ENCODE measurements at places on chromosomes 2 and 18.

GRCh38 chr2:186887107-186888090 is 38.4 kb upstream of the ZSWIM2 start:
- DNase-seq: no peak

- no peak for DNase-seq
Measured at GRCh38 chr2:165558832-165559231, 89.3 kb downstream of the CSRNP3 start.

DNA sequence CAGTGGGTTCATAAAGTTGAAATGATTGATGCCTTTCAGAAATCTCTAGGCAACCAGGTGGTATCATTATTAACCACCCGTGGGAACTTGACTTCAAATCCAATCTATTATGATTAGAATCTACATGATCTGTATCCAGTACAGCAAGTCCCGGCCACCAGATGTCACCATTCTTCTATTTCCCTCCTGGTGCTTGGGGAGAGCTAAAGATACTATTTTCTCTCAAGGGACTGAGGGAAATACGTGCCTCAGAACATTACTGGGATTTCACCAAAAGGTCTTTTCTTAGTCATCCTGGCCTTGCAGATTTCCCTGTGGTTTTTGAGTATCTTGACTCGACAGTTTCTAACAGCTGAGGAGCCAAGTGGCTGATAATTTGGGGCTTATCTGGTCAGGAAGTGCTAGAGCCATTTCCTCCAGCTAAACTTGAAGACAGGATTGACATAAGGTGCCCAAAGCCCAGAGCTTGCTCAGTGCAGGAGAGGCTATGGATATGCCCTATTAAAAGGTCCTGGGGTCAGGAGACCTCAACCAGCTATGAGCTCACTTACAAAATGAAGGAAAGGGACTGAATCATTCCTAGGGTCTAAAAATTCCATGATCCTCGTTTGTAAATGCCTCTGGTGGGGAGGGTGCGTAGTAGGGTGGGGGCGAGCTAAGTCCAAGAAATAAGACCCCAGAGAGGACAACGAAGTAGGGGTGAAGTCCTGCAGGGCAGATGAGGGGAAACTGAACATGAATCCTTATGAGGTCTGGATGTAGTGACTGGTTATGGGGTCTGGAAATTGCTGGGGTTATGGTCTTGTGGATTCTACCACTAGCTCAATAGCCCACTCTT is 135.4 kb upstream of the MGAT5 start:
- peak; percentile 92 for DNase-seq

DNA sequence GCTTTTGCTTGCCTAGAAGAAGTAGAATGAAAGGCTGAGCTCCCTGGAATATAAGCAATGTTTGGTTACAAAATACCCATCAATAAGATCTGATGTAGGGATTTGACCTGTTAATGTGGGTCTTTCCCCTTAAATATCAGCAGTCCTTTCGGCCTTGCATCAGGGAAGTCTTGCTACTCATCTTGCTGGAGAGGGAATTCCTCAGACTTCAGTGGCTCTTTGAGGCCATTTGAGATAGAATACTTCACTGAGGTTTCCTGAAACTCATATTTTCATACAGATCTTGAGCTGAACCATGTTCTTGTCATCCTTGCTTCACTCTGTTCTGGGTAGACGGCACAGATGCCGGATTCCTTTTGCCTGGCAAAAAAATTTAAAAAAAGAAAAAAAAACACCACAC is 3.9 kb downstream of the TWIST2 start:
- DNase-seq: no peak

- DNase-seq: no peak
Measured at GRCh38 chr2:119461811-119462210, 30.2 kb downstream of the TMEM37 start.

- DNase-seq: no peak
Measured at GRCh38 chr2:3557639-3558204, 411 bp downstream of the RNASEH1 start.

- no peak for DNase-seq
Measured at GRCh38 chr2:114108824-114109416, 219.0 kb downstream of the ACTR3 start.

DNA sequence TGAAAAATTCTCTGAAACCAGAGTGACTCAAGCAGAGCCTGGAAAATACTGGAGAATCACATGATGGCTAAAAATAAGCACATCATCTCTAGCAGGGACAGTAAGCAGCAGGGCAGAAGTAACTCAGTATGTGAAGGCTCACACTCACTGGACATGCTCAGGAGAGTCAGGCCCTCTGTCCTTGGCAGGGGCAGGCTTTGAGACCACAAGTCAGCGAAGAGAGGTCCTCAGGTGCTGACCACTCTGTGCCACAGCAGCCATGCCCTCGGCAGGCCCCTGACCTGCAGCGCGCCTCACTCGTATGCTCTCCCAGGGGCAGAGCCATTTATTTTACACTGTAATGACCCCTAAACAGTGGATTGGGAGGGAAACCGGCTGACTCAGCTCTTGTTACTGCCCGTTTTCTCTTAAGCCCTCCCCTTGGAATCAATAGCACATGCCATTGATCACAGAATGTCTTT is 76.8 kb downstream of the MAPRE2 start:
- DNase-seq: no peak

- DNase-seq: no peak
Measured at GRCh38 chr2:63673865-63674533, 85.2 kb downstream of the MDH1 start.

DNA sequence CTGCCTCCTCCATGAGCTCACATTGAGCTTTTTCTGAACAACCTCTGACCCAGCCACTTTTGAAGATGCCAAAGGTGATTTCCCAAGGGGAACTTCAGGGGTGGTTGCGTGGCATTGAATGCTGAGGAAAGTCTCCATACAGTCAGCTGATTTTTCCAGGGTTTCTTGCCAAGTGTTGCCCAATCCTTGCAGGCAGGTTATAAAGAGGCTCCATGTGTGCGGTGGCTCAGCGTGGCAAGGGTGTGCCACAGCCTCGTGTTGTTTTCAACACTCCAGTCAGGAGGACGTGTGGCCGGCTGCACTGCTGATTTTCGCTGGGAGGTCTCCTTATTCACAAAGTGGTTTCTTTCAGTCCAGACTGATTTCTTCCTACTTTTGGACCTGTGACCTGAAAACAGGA is 81.4 kb upstream of the GATA6 start:
- no peak for DNase-seq

DNA sequence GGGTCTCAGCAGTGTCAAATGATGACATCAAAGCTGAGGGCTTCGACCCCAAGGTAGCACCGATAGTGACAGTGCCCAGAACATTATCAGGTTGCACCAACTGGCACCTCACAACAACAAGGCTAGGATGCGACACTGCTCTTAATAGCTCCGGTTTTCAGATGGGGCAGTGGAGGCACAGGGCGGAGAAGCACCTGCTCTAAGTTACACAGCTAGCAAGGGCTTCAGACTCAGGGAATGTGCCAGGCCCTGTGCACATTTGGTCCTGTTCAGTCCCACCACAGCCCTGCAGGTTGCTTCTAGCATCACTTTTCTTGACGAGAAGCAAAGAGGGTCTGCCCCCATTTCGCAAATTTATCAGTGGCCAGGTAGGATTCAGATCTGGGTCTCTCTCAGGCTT is 74.1 kb downstream of the DGKD start:
- DNase-seq: no peak

- no peak for DNase-seq
Measured at GRCh38 chr2:10220902-10221391, 81.8 kb upstream of the HPCAL1 start.

- no peak for DNase-seq
Measured at GRCh38 chr2:34875091-34875745, 1276.1 kb upstream of the FAM98A start.

- DNase-seq: no peak
Measured at GRCh38 chr2:8495189-8495989, 186.5 kb upstream of the ID2 start.

GRCh38 chr18:22344908-22345670 is 72.6 kb downstream of the CTAGE1 start:
- DNase-seq: no peak

- no peak for DNase-seq
Measured at GRCh38 chr18:55920063-55920462, 332.1 kb upstream of the TCF4 start.

- DNase-seq: no peak
Measured at GRCh38 chr2:216159646-216160045, 50.5 kb downstream of the XRCC5 start.

- no peak for DNase-seq
Measured at GRCh38 chr2:137969418-137969765, 5.1 kb downstream of the HNMT start.

DNA sequence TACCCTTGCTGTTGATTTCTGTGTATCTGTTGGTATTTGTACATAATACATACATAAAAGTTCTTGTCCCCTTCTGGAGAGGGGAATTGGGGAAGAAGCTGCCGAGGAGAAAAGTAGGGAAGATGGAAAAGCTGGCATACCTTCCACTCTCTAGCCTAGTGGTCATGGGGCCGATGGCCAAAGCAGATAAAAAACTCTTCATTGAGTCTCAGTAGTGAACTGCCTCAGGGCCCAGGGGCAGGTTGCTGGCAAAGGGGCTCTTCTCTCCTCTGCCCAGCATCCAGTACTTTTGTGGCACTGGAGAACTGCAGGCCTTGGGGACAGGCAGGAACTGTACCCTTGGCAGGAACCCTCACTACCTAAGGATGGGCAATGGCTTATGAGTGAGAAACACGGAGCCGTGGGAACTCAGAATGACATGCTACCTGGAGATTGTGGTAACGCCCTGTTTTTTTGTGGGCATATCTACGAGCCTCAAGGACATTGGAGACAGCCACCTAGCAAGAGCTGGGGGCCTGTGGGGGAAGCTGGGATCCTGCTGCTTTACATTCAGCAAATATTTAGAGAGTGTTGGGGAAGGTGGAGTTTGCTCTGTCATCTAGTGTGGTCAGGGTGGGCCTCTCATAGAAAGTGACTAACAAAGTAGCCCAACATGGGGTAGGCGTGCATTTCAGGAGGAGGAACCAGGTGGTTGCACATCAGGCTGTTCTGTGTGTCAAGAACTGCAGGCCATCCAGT is 22.6 kb upstream of the ITGB6 start:
- no peak for DNase-seq

DNA sequence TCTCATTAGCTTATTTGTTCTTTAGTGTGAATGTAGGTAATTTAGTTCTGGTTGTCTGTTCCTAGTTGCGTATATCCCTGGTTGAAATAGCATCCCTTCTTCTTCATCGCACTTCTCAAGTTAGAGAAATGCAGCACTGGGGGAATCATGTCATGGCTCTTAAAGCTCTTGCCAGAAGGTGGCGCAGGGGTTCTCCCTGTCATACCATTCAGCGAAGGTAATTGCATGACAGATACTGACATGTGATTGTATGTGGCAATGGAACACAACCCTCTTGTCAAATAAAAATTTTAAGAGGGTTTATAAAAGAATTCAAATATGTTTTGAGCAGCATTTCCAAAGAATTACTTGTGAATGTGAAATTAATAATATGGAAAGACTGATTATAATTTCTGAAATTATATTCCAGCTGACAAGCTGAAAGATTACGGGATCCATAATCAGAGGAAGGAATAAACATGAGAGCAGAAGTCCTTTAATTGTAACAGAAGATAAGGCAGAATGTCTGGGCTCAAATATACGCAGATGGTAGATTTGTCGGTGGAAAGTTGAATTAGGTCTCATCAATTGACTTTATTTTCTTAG is 411.7 kb downstream of the DSEL start:
- peak; percentile 51 for DNase-seq

DNA sequence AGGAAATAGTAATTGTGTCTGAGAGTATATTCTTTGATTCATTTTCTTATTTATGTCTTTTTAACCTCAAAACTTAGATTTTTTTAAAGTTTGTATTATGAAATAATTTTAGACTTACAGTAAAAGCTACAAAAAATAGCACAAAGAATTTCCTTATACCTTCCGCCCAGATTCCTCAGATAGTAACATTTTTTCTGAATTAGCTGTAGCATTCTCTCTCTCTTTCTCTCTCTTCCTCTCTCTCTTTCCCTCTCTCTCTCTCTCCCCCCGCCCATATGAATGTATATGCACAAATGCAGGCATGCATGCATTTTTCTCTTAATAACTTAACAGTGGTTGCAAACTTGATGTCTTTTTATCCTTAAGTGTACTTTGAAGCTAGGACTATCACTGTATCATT is 361.1 kb upstream of the NRP2 start:
- no peak for DNase-seq

DNA sequence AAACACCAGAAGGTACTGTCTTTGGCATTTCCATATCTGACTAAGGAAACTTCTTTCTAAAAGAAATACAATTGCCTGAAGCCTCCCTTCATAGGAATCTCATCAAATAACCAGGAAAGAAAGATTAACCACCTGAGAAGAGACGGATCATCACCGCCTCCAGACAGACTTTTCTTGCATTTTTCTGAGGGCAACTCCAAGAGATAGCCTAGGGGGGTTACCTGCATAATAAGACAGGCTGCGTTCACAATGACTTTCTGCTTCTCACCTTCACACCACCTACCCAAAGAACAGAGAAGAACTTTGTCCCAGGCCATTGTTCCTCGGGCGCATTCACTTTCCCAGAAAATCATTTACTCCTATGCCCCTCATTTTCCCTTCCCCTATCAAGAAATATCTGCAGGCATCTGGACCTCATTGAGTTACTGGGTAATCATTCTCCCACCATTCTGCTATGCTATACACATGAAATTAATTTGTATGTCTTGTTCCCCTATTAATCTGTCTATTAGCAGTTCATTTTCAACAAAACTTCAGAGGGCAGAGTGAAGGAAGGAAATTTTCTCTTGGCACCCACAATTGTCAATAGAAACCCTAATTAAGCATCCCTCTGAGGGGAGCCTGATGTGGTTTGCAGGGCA is 8.3 kb upstream of the POMC start:
- DNase-seq: no peak

- DNase-seq: no peak
Measured at GRCh38 chr18:46868169-46868921, 49.0 kb downstream of the PIAS2 start.

DNA sequence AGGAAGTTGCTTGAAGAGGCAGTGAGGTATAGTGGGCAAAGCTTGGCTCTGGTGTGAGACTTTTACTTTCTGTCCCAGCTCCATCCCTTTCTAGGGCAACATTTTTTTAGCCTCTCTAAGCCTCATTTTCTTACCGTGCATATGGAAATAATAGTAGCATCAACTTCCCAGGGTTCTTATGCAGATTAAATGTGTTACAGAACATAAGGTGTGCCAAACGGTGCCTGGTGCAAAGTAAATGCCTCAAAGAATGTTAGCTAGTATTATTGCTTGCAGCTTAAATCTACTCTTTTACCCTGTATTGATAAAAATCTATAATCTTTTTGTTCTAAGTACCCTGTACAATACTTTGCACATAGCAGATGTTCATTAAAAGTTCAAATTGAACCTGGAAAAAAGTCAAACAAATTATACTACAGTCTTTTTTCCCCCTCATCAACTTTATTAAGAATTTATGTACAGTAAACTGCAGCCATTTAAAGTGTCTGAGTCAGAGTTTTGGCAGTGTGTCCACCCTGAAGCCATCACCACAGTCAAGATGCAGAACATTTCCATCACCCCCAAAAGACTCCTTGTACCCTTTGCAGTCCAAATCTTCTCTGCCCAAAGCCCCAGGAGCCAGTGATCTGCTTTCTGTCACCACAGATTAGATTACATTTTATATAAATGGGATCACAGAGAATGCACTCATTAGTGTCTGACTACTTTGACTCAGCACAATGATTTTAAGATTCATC is 10.6 kb downstream of the MAPRE2 start:
- no peak for DNase-seq
